ENCODE measurements at places on chromosomes 5 and 9.

DNA sequence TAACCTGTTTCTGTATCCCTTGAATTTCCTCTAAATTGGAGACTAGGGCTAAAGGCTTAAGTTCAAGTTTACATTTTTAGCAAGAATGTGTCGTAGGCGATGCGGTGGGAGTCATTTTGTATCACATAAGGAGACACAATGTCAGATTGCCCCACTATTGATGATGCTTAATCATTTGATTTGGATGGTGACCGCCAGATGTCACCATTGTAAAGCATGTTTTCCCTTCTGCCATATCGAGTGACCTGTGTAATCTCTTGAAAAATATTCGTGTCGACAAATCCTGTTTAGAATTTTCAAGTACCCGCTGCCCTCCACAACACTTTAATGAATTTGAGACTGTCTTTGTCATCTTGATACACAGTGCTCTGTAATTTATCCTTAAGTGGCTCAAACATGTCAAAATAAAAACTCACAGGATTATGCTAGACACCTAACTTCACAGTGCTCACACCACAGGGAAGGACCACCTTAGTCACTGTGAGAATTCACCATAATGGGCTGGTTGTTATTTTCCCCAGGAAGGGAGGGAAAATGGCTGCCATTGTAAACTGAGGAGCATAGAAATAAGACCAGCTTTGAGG lies 34.5 kb upstream of the SLC46A2 start:
- peak; percentile 37 for DNase-seq

GRCh38 chr9:126869368-126869767 lies 8.9 kb downstream of the ZBTB34 start:
- DNase-seq, result peak; percentile 17

GRCh38 chr5:78627175-78627574 lies 21.4 kb downstream of the LHFPL2 start:
- DNase-seq, result no peak

GRCh38 chr5:150321211-150321610 lies 18.5 kb upstream of the ARSI start:
- DNase-seq, result no peak

GRCh38 chr9:87324613-87325194 lies 173.0 kb upstream of the DAPK1 start:
- no peak for DNase-seq

GRCh38 chr9:94936419-94936818 lies 209.9 kb downstream of the AOPEP start:
- DNase-seq, result no peak

DNA sequence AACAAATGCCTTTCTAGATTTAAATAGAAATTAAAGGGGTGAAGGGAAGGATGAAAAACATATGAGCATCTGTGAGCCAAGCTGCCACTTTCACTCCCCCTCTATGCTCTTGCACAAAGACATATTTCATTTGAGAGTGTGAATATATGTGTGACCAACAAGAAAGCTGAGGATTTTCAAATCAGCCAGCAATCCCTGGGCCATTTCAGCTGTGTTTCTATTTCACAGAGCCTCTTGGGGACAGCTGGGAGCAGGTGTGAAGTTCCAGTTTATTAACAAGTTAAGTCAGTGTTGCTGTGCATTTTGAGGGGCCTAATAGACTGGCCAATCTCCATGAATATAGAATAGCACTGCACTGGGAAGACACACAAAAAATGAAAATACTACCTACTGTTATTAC lies 248.7 kb upstream of the RGMB start:
- no peak for DNase-seq

GRCh38 chr5:103373597-103374472 lies 115.3 kb downstream of the MACIR start:
- no peak for DNase-seq

- DNase-seq, result peak; percentile 16
These were observed 12.4 kb downstream of the IPPK start for GRCh38 chr9:92657296-92658094.

DNA sequence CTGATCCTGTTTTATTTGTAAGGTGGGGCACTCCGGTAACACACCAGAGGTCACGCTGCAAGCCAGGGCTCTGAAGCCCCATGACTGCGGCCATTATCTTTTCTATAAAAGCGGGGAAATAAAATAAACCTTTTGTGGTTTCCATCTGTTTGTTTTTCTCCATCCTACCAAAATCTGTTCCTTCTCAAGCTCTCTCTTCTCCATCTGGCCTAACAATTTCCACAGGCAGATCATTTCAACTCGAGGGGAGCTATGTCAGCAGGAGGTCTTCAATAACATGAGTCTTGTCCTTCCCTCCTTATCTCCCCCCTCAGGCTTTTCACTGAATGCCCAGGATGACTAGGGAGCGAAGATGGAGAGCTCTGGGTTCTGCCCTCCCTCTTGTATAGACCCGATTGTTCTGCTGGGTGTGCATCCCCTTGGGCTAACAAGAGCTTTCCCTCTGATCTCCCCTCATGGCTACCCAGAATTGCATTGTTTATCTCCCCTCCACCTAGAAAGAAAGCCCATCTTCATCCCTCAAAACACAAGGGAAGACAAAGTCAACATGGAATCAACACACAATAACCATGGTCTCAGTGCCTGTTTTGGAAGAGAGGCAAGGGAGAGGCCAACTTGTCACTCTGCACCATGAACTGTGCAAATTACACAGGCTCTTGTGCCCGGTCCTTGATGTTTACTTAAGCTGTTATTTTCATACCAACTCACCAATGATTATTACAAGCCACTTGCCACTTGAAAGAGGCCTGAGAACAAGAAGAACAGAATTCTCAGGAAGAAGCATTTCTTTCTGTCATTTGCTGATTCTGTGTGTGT lies 187.8 kb downstream of the FANCC start:
- no peak for DNase-seq

- no peak for DNase-seq
These were observed 88.0 kb downstream of the ARL15 start for GRCh38 chr5:54222336-54222735.

DNA sequence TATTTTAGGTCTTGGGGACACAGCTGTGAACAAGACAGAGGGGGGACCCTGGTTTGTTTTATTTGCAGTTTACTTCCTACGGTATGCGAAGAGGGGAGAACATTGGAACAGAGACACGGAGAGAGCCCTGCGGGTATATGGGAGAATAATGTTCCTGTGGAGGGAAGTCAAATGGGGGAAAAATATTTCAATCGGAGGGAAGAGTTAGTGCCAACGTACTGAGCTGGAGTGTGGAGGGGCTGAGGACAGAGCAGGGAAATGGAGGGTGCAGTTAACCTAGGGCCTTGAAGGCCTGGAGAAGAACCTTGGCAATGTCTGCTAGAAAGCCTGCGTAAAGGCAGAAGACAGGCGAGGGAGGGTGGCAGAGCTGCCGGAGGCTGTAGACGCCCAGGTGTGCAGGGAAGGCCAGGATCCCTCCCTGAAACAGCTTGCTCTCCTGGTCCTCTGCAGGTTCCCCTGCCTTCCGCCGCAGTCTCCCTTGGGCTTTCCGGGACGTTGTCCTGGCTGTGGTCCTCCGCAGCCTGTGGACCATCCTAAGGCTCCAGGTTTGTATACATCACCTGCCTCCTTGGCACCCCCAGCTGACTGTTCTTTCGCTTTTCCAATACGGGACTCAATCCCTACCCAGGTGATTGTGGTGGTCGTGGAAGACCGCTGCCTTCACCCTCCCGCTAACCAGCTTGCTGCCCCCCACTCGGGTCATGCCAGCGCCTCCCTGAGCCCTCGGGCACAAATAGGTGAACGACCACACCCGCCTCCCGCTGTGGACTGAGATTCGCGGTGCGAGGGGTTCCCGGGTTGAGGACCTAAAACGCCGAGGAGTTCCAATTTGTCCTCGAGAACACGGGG lies 1.9 kb upstream of the RACK1 start:
- DNase-seq, result no peak

DNA sequence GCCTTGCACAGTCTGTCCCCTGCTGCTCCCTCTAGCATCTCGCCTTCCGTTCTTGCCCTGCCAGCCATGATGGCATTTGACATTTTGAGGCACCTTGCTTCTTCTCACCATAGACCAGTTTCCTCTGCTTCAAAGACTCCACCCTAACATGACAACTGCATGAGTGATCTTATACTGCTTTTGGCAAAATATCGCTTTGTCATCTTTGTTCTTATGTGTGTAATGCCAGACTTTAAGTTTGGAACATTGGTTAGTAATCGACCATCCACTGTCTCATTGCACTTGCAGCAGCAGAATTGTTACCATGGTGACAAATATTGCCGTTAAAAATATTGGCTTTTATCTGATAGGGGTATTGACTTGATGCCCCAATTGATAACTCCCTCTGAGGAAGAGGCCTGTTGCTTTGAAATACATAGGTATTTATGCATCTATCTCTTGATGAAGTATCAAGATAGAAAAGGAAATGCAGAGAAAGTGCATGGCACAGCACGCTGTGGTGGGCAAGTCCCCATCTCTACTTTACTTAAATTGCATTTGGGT lies 6.8 kb downstream of the GARIN3 start:
- peak; percentile 70 for DNase-seq

- DNase-seq, result no peak
These were observed 175.2 kb upstream of the DAP start for GRCh38 chr5:10936081-10936855.

DNA sequence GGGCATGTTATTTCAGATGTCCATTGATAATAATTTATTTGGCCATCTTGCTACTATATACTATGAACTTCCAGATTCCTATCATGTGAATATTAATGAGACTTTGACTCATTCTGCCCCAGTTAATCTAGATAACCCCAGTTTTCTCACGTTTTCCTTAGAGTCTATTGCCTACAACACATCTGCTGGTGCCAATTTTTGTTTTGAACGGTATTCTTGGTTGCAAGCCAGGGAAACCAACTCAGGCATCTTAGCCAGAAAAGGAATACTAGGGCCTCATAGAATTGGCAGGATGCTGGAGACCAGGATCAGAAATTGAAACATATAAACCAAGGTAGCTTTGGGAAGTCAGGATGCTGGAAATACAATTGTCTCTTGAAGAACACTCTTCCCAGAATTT lies 28.0 kb upstream of the NPR3 start:
- DNase-seq, result no peak

DNA sequence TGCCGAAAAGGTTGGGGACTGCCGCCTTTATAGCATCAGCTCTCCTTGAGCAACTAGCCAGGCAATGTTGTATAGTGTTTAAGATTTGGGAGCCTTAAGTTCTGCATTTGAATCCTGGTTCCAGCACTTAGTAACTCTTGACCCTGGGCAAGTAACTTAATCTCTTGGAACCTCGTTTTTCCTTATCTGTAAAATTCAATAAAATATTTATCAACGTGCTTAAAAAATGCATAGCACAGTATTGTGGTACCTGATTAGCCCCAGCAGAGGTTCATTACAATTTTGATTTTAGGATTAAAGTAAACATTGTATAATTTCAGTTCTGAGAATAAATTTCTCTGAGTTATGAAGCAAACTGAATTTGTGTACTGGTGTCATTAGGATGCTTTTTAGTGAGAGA lies 66.4 kb downstream of the ZSWIM6 start:
- DNase-seq, result no peak

DNA sequence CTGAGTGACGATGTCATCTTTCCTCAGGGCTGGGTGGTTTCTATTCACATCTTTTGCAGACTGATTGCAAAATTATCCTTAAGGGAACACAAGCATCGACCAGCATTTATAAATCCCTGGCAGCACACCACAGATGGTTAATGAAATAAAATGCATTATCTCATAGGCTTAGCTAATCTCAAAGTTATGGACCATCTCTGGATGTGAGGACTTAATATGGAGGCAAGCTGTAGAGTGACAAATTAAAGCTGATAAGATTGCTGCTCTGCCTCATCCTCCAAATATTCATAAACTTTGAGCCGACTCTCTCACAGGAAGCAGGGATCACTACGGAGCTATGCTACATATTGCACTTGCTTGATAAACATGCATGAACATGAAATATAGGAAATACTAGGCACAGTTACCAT lies 663.2 kb upstream of the RGMB start:
- no peak for DNase-seq

- DNase-seq, result no peak
These were observed 48.3 kb upstream of the IRX4 start for GRCh38 chr5:1930880-1931603.

DNA sequence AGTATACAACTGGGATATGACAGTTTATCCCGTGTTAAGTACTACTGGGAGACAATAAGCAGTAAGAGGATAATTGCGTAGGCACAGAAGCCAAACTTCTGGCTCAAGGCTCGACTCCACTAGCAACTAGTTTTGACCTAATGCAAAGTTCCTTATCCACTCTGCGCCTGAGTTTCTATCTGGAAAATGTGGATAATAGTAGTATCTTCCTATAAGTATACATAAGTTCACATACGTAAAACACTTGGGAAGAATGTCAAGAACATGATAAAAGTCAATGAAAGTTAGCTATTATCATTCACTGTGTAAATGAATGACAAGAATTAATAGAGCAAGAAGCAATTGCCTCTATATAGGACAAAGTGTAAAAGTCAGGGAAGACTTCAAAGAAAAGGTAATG lies 45.7 kb downstream of the FTMT start:
- no peak for DNase-seq

- no peak for DNase-seq
These were observed 303.9 kb upstream of the EDIL3 start for GRCh38 chr5:84688566-84688965.

- no peak for DNase-seq
These were observed 70.7 kb downstream of the SUSD1 start for GRCh38 chr9:112104401-112104800.

DNA sequence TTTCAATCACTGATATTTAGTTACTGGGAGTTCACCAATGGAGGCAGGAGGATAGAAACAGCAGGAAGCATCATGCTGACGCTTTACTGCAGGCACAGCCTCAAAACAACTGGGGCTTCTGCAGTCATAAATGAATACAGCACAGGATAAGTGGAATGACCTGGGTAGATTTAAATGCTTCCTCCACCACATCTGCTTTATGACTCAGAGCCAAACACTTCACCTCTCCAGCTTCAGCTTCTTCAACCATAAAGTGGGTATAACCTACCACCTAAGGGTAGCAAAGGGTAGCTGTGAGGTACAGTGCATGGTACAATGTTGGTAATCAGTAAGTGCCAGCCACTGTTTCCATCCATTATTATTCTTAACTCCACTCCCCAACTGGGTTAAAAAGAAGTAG lies 28.4 kb downstream of the RASEF start:
- no peak for DNase-seq

DNA sequence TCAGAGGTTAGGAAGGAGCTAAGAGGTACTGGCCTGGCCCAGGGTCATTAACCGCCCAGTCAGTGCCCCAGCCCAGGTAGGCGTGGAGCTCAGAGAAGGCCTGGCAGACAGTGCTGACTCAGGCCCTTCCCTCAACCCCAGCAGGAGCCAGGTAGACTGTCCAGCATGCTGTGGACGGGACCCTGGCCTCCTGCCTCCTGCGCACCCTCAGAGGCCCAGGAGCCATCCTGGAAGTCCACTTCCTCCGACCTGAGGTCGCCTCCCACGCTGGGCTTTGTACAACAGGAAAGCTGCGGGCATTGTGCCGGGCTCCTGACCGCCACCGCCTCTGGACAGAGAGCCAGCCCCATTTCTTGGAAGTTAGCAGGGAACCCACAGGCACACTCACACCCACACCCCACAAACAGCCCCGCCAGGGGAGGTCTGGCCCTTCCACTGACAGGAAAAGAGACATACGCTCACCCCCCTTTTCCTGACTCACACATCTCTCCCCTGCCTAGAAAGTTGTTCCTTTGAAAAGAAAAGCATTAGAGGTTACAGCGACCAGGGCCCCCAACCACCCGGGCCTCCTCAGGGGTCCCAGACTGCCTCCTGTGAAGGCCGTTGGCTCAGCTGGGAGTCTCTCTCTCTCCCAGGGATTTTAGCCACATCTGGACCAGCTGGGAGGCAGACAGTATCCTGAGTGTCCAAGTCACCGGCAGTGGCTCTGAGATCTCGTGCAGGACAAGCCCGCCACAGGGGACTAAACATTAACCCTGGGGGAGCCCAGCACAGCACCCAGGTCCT lies 7.7 kb downstream of the RALGDS start:
- DNase-seq, result peak; percentile 40

- DNase-seq, result no peak
These were observed 9.6 kb upstream of the NME5 start for GRCh38 chr5:138148811-138149210.
